ENCODE measurements at places on chromosomes 16 and 17. TPM values are rescaled to one million over a fixed set of nuclear protein-coding genes. Genes with fewer than 3 reads are reported as not detected.

CD300LF gene
- total RNA-seq, result 25.3 TPM

ZNF747 gene
- total RNA-seq, result 20.7 TPM

NRN1L gene
- 0.27 TPM for total RNA-seq

UTS2R gene
- not detected for total RNA-seq

KRTAP4-4 gene
- not detected for total RNA-seq

IL34 gene
- total RNA-seq, result under 0.01 TPM

CXCL16 gene
- 0.27 TPM for total RNA-seq

CCL7 gene
- not detected for total RNA-seq

ENPP7 gene
- total RNA-seq, result 0.27 TPM

EMC8 gene
- total RNA-seq, result 28.3 TPM

SDR42E2 gene
- total RNA-seq, result 0.27 TPM

SHISA9 gene
- total RNA-seq, result under 0.01 TPM

RAB11FIP4 gene
- 15.1 TPM for total RNA-seq

FNDC8 gene
- total RNA-seq, result not detected

HOXB7 gene
- 0.54 TPM for total RNA-seq

TNP2 gene
- total RNA-seq, result not detected

ZNF18 gene
- total RNA-seq, result 5.4 TPM

CDRT15L2 gene
- total RNA-seq, result not detected

BAIAP3 gene
- 27.7 TPM for total RNA-seq

ZNF319 gene
- 11.0 TPM for total RNA-seq

EFNB3 gene
- total RNA-seq, result under 0.01 TPM

ABCA10 gene
- total RNA-seq, result 0.27 TPM

SP6 gene
- 0.27 TPM for total RNA-seq

GAS7 gene
- total RNA-seq, result 16.2 TPM

UMOD gene
- total RNA-seq, result not detected

STARD3 gene
- 47.1 TPM for total RNA-seq

TOX3 gene
- under 0.01 TPM for total RNA-seq

SALL1 gene
- total RNA-seq, result not detected

MEOX1 gene
- not detected for total RNA-seq

GCGR gene
- total RNA-seq, result not detected

STX1B gene
- 1.1 TPM for total RNA-seq

CCL8 gene
- not detected for total RNA-seq

SMPD3 gene
- total RNA-seq, result 0.54 TPM

SLC5A11 gene
- under 0.01 TPM for total RNA-seq

FN3K gene
- total RNA-seq, result 2.7 TPM

WDR90 gene
- total RNA-seq, result 25.9 TPM

OTOP2 gene
- not detected for total RNA-seq

NUBP2 gene
- 75.9 TPM for total RNA-seq

UNKL gene
- 45.5 TPM for total RNA-seq

KCNH6 gene
- not detected for total RNA-seq

GP1BA gene
- total RNA-seq, result 2.2 TPM

SGCA gene
- total RNA-seq, result not detected

GAST gene
- not detected for total RNA-seq

HYDIN gene
- 0.27 TPM for total RNA-seq
